Right cardiac atrium (tissue), 5 donors: ENCODE measurements at places on chromosomes 1 and 21. TPM values are rescaled to one million over a fixed set of nuclear protein-coding genes. Genes with fewer than 3 reads are reported as not detected.

- DNase-seq = no peak
Measured at GRCh38 chr21:42037516-42037915, 27.4 kb upstream of the ZBTB21 start.

DNA sequence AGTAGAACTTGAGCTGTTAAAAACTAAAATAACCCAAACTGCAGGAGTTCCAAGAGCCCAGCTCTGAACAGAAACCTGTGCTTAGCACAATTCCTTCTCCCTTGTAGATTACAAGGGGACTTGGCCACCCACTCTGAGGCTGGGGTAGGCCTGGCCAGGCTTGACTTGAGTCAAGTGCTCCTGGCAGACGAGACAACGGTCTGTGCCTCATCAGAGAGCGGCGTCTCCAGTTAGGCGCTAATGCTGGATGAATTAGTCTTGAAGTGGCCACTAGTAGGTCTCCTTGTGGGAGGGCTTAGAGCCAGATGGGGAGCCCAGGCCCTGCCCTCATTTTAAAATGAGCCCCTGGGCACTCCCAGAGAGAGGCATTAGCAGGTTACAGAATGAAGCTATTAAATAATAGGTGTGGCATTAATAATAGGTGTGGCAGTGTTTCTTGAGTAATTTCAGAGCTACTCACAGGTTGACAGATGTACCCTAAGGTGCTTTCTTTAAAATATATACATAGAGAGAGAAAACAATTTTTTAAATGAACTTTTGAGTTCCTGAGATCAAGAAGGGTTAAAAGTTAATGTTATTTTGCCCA is 1.1 kb downstream of the EEIG2 start:
- DNase-seq = peak; percentile 66

DNA sequence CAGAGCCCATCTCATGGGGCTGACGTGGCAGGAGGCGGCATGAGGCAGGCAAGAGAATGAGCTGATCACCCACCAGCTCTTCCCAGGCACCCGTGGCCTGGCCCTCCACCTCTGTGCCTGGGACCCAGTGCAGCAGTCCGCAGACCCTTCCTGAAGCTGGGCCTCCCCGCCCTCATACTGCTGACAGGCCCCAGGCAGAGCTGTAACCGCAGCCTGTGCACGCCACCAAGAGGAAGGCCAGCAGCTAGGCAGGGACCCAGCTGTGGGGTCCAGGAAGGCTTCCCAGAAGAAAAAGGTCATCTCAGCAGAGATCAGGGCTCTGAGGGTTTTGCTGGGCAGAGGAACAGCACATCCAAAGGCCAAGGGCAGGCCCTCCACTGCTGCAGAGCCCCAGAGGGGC is 9.8 kb upstream of the MTFR1L start:
- DNase-seq = no peak

- no peak for DNase-seq
Measured at GRCh38 chr1:9125325-9125724, 3.6 kb downstream of the GPR157 start.

- DNase-seq = no peak
Measured at GRCh38 chr1:61842863-61843514, 100.7 kb downstream of the PATJ start.

- DNase-seq = no peak
Measured at GRCh38 chr1:204451352-204452124, 39.9 kb upstream of the PPP1R15B start.

- DNase-seq = no peak
Measured at GRCh38 chr1:42742141-42742540, 2.1 kb upstream of the CLDN19 start.

DNA sequence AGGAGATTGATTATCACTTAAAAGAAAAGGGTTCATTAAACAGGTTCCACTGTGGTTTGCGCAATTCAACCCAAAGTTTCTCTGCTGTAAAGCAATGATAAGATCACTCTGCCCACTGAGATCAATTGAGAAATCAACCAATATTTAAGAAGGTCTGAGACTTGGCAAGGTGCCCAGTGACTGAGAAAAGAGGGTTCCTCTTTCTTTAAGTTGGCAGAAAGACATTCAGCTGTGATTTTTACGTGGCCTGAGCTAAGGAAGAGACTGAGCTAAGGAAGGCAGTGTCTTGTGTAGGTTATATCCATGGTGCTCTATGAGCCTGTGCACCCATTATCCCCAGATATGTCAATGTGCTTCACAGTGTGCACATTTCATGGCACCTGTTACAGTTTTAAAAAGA is 344.1 kb downstream of the DISC1 start:
- DNase-seq = no peak

DNA sequence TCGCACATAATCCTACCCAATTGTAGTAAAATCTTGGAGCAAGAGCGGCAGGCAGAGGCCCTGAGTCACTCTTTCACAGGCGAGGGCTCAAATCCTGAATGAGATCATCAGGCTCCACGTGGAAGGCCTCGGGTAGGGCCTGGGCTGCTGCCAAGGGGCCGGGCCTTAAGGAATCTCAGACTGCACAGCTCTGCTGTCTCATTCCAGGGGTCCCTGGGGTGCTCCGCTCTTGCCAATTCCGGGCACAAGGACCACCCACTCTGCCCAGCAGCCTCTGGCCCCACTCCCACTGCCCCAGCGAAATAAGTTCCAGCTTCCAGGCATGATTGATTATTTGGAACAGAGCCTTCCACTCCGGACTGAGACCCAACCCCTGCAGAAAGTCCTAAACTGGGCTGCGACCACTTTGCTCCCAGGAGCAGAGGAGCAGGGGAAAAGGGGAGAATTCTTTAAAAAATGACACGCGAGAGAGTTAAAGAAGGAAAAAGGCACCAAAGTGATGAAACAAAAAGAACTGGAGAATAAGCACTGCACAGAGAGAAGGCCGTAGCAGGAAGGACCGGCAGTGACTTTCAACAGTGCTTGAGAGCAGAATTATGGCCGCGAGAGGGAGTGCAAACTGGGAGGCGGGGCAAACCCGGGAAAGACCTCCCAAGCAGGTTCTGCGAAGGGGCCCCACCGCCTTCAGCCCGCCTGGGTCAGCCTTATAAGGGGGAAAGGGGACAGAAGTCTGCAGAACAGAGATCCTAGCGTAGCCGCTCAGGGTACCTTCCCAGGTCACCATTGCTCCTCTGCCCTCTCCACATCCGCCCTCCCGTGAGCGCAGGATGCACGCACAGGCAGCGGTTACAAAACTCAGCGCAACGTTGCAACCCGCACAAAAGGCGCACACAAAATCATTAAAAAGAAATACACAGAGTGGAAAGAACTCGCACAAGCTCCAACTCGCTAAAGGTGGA is 2.0 kb downstream of the ADAMTS1 start:
- peak; percentile 98 for DNase-seq

- DNase-seq = no peak
Measured at GRCh38 chr21:41923186-41923585, 30.6 kb downstream of the C2CD2 start.

RNU1-4 gene
- total RNA-seq = 8,578 TPM

GPR161 gene
- 4.8 TPM for total RNA-seq

CNR2 gene
- total RNA-seq = not detected

GRCh38 chr1:52209429-52209828 is 67.5 kb downstream of the ZFYVE9 start:
- no peak for DNase-seq

OR6N1 gene
- total RNA-seq = not detected

NID1 gene
- total RNA-seq = 31.3 TPM

- DNase-seq = no peak
Measured at GRCh38 chr1:182433580-182433979, 16.4 kb upstream of the RGSL1 start.

BTBD19 gene
- 8.8 TPM for total RNA-seq

DNA sequence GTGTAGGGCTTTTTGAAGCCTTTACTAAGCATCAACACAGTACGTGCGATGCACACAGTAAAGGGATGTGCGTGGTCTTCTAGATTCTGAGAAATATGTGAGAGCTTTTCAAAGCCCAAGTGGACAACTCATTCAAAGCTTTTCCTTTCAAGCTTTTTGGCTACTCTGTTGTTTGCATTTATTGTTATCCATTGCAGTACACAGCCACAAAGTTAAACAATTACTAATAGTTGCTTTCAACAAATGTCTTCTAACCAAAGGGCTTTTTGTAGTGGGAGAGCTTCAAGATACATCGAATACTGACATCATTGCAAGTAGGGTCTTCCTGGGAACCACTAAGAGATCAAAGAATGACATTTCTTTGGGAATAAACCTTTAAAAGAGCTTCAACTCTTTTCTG is 97.9 kb upstream of the ETV3 start:
- DNase-seq = no peak

NUP210L gene
- total RNA-seq = 0.09 TPM

DNA sequence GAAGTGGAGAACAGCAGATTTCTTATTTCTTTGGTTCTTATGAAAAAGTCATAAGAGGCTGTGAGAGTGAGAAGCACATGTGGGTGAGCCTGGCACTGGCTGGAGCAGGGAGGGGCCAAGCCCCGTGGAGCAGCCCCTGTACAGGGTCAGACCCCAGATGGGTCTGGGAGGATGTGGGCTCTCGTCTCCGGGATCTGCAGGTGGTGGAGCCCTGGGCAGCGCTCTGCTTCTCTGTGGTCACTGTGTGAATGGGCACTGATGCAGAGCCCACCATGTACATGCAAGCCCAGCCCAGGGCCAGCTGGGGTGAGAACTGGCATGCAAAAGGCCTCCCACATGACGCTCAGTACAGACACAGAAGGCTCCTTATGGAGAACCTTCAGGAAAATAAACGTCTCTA is 67.6 kb downstream of the SIM2 start:
- DNase-seq = no peak

PDIK1L gene
- total RNA-seq = 4.5 TPM

DNA sequence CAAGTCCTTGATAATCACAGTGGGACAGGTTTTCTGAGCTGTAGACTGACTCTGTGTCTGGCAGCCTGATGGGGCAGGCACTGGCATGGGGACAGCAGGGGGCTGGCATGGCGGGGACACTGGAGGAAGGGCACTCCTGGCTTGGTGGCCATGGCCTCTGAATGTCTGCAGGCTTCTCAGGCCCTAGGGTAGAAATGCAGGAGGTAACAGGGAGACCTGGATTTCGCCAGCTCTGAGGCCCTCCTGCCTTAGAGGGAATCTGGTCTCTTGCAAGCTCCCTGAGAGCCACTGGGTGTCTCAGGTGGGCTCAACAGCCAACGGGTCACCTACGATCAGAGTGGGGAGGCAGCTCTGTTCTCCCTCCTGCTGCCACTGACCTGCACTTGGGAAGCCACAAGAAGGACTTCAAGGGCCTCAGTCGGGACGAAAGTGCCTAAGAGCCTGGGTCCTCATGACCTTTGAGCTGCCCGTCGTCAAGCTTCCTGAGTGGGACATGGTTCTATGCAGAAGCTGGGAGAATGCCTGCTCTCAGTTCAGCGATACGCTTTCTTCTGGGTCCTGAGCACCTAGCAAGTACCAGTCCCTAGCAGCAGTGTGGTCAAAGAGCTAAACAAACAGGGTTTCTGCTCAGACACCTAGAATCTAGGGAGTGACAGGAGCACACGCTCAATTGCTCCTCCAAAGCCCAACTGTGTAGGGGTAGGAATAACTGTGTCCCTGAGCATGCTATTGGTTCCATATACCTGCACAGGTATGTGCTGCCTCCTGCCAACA is 569.0 kb downstream of the PTPRU start:
- DNase-seq = no peak

GRCh38 chr1:242133351-242133750 is 134.5 kb upstream of the MAP1LC3C start:
- DNase-seq = no peak

DNA sequence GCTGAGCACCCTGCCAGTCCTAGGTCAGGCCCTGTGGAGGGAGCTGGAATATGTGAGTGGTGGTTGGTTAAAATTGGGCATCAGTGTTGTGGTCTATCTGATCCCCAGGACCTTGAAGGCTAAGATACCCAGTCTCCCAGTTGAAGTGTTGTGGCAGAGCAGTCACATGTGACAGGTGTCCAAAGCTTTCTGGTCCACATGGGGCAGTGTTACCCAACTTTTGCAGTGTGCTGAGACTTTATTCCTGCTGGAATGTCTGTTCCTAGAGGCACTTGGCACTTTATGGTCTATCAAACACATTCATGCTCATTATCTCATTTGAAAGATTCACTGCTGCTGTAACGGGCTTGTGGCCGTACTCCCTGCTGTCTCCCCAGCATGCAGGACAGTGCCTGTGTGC is 21.0 kb upstream of the LORICRIN start:
- DNase-seq = no peak

- DNase-seq = peak; percentile 91
Measured at GRCh38 chr1:207823880-207824566, 72.2 kb downstream of the CD46 start.

DNA sequence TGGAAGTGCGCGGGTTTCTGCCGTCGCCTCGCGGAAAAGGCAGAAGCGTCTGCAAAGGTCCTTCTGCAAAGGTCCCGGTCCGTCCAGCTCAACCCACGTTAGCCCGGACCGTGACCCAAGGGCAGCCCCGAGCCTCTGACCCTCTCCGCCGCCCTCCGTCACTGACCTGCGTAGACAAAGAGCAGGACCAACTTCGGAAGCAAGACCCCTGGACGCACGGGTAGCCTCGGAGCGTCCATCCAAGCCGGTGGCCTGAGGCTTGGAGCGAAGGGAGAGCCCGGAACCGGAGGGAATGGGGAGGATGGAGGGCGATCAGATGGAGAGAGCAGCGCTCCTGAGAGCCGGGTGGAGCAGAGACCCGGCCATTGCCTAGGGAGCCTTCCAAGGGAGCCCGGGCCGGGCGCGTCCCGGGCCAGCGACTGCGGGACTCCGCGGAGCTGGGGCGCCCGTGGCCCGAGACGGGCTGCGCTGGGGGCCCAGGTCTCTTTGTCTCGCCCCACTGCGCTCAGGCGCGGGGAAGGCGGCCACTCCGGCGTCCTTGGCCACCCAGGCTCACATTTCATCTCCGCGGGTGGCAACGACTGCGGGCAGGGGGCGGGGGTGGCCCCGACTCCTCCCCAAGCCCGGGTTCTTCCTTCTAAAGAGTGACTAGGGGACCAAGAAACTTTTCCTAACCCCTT is at the start of gene CYYR1:
Gene CYYR1, minus strand, starts transcription at position 585 of the 680 bp plus-strand sequence. Its CDS starts 346 bp downstream, at position 239.
- DNase-seq = peak; percentile 41

- no peak for DNase-seq
Measured at GRCh38 chr21:34701726-34702125, 32.9 kb downstream of the CLIC6 start.

DNA sequence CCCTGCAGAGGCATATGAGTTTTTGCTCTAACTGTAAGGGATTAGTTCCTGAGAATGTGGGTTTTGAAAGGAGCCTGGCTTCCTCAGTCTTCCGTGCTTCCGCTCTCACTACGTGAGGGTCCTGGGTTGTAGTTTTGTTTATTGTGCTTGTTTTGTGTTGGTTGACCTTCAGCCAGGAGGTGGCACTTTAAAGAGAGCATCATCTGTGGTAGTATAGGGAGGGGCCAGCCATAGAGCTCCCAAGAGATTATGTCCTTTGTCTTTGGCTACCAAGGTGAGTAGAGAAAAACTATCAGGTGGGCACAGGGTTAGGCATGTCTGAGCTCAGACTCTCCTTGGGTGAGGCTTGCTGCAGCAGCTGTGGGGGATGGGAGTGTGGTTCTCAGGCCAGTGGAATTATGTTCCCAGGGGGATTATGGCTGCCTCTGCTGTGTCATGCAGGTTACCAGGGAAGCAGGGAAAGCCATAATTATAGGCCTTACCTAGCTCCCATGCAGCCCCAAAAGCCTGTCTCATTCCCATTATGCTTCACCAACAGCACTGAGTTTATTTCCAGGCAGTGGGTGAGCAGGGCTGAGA is 23.5 kb downstream of the CYP4B1 start:
- no peak for DNase-seq
